Effector CD4-positive, alpha-beta T cell (primary cell): ENCODE measurements at places on chromosomes 11 and 22.

- DNase-seq: no peak
Observed at GRCh38 chr11:69339983-69340565, 46.1 kb downstream of the MYEOV start.

DNA sequence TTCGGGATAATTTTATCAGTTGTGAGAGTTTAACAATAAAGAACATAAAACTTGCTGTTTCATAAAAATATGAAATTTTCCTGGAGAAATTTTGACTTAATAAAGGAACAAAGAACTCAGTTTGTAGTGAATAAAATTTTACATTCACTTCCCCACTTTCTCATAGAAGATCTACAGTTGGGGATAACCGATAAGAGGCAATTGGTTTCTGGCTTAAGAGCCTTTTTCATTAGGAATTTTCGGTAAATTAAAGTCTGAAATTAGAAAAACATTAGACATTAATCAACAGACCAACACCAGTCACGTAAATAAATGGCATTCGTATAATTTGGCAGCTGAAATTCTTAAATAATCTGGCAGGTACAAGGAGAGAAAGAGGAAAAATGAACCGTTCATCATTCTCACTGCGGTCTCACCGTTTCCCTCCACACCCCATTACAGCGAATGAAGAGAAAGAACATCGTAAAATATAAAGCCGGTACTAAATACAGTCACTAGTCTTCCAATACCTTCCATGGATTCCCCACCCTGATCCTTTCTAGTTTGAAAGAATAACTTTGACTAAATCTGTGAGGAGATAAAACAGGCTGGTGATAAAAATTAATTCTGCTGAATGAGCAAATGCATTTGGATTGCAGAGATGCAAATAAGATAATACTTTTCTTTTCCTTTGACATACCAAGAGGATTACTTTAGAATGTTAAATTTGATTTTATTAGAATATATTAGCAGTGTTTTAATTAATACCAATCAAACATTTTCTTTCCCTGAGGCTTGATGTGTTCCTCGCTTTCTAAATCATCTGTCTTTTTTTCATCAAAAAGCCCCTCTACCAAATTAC is 19.5 kb downstream of the BLID start:
- DNase-seq: no peak

DNA sequence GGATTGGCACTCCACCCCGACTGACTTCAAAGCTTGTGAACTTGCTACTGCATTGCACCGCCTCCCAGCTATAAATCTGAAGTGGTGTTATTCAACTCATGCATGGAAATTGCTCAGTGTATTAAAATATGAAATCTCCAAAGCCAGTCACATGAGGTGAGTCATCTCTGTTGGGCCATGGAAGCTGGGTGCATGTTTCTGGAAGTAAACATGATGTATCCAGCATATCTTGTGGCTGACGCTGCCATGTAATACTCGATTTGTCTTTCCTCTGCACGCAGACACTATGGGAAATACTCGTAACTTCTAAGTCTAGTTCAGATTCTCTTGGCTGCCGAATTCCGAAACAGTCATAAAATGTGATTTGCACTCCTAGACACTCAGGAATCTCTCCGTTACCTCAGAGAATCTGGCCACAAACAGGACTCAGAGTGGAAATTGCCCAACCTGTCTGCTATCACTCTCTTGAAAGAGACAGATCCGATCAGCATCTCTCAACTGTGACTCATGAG is 154.9 kb upstream of the MPPED2 start:
- no peak for DNase-seq

DNA sequence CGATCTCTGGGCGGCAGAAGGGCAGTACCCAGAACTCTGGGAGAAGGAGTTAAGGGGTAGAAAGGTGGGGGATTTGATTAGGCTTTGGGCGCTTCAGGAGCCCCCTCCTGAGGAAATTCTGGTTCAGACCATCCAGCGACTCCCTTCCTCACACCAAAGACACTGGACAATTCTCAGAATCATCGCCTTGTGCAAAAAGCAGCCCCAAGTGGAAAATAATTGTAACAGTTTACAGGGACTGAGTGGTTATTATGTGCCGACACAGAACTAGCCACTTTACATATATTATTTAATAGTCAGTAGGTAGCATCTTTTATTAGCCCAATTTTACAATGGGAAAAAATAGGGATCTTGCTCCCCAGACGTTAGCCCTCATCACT is 662 bp upstream of the TRIM3 start:
- no peak for DNase-seq

GRCh38 chr11:71342116-71342515 is 89.7 kb upstream of the SHANK2 start:
- DNase-seq: no peak

GRCh38 chr11:20661445-20661844 is 7.9 kb upstream of the NELL1 start:
- no peak for DNase-seq

DNA sequence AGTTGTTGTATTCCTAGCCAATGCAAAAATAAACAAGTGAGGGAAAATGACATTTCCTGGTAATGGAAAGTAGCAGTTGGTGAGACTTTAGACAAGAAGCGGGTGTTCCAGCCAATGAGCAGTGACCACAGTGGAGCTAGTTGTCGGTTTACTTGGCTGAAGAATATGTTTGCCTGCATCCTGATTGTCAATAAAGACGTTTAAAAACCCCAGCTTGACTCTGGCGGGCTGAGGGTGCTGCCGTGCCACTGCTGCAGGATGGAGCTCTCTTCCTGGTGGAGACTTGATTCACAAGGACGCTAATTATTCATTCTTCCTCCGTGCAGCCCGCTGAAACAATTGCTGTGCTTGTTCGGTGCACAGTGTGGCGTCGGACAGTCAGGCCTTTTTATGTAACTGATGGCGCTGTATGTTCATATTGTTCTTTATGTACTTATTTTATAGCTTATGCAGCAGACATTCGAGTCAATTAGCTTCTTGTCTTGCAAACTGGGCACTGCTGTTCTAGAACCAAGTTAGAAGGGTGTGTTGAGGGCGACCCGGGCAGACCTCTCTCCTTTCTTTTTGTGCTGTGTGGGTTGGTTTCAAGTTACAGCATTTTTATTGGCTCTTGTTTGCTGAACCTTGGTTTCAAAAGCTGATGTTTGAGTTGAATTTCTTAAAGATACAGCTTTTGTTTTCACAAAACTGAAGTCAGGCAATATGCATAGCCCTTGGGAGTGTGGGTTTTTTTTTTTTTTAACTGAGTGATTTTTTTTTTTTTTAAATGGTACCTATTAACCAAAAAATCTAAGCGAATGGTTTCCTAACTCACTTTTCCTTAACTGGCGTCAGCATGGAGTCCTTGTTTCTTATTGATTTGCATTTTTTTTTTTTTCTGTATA is 153.9 kb downstream of the TEAD1 start:
- DNase-seq: no peak

DNA sequence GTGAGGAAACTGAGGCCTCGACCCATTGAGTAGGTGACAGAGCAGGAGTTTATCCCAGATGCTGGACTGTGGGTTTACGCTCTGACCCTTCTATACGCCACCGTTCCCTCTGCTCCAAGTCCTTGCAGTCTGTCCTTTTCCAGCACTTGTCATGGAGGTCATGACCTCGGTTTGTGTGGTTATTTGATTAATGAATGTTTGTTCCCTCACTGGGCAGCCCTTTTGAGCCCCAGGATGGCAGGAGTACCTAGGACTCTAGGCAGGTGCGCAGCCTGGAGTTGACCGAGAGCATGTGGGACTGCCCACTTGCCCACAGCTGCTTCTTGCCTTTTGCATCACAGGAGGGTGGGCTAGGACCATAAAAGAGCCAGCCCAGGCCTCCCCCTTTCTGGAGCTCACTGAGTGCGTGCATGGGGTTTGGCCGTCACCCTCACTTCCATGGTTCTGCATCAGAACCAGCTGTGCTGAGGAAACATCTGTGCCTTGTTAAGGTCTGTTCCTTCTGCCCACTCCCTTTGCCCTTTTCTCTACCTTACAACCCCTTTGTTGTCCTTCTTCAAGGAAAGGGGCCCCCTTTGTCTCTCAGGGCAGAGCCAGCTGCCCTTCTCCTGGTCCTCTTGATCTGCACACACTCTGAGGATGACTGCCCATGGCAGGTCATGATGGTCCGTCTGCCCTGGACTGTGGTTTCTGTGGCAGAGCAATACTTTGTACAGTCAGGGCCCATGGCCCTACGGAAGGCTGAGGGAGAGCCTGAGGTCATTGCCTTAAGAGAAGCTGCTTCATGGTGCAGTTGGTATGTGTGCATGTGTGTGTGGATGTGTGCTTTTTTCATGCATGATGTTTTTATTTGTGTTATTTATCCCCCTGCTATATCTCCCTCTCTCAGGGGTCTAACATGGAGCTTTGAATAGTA is 38.2 kb downstream of the BMAL1 start:
- no peak for DNase-seq

GRCh38 chr11:122594986-122595645 is 60.4 kb upstream of the UBASH3B start:
- no peak for DNase-seq

DNA sequence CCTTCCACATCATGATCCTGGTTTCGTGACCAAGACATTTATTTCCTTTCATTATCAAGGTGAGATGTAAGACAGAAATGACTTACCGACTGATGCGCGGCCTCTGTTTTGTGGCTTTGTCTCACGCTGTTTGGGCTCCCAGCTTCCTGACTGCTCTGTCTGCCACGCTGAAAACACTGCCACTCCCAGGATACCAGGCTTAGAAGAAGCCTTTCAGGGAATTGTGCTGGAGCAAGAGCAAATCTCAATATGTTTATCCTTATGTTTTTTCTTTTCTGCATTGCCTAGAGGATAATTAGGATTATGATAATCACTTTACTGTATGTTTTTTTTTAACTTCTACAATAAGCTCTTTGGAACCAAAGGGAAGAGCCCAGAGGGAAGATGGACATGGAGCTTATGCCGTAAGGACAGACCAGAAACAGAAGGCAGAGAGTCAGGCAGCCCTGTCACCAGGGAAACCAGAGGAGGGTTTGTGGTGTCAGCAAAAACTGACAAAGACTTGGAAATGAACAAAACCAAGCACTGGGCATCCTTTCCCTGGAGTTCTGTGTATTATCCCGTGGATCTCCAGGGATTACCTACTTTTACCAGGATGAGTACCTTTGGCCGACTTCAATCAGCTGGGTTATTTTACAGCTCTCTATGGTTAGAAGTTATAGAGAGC is 68.2 kb upstream of the ISX start:
- no peak for DNase-seq

- no peak for DNase-seq
Observed at GRCh38 chr11:12606597-12606996, 67.6 kb upstream of the TEAD1 start.

DNA sequence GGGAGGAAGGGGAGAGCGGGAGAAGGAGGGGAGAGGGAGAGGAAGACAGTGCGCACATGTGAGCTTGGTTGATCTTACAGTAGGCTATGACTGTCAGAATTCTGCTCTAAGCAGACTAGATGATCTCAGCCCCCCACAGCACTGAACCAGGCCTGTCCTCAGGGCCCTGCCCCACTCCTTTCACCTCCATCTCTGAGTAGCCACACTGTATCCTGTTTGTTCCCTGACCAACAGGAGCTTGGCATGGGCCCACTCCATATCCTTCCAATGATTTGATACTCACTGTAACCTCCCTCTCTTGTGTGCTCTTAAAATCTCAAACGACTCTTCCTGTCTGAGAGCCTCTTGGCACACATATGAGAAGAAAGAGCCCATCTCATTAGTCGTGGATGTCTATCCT is 86.1 kb upstream of the PARVA start:
- no peak for DNase-seq

DNA sequence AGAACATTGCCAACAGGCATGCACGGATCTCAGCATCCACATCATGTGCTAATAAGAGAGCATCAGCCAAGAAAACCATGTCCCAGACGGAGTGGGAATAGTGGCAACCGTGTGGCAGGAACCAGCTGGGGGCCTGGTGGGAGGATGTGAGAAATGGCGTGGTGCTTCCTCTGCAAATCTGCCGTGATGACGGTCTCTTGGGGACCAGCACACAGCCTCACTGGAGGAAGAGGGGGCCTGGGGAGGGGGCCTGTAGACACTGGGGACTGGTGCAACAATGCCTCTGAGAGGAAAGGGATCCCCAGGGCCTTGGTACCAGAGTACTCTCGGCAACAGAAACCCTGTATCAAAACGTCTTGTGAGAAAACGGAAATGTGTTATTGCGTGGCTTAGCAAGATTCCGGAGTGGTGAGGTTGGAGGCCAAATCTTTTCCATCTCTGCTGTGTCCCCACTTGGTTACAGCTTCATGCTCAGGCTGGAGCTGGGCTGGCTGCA is 154.3 kb upstream of the TBCEL start:
- DNase-seq: no peak

- no peak for DNase-seq
Observed at GRCh38 chr11:97738751-97739150, 1282.0 kb upstream of the CNTN5 start.

DNA sequence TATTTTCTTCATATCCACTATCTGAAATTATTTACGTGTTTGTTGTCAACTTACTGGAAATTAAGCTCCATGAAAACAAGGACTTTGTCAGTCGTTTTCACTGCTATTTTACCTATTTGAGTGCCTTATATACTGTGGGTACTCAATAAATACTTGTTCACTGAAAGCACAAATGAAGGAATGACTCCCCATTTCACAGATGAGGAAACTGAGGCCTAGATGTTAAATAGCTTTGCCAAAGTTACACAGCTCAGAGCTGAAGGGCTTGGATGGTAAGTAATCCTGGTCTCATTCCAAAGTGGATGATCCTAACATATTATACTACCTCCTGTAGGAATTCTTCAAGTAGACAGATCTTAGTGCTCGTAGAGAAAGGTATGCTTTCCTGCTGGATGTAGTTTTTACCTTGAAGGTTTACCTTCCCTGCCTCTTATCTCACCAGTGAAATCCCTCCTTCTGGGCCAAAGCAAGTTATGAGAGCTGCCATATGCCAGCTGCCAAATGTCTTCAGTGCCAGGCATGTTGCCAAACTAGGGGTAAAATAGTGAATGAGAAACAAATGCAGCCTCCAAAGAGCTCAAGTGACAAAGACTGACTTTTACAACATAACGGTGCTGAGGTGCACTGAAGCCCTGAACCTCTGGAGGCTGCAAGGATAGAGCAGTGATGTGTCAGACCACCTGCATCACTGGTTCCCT is 129.7 kb downstream of the TRIM44 start:
- DNase-seq: no peak

- DNase-seq: no peak
Observed at GRCh38 chr22:37113757-37114156, 4.2 kb upstream of the TMPRSS6 start.
